ENCODE measurements at places on chromosomes 11 and 22. TPM values are rescaled to one million over a fixed set of nuclear protein-coding genes. Genes with fewer than 3 reads are reported as not detected.

ADM2 gene
- polyA plus RNA-seq, result 0.49 TPM

- H3K27me3 ChIP-seq, result no peaks in the 10 kb centered on the region
- DNase-seq, result no peak
Observed at GRCh38 chr11:110513846-110514437, 84.2 kb downstream of the FDX1 start.

GRCh38 chr11:119483881-119484371 is 61.0 kb upstream of the THY1 start:
- H3K4me1 ChIP-seq, result no peaks in the 10 kb centered on the region
- no peaks in the 10 kb centered on the region for H3K27me3 ChIP-seq
- H3K27ac ChIP-seq, result no peak overlapping the region

RAB6A gene
- 39.1 TPM for polyA plus RNA-seq

DNA sequence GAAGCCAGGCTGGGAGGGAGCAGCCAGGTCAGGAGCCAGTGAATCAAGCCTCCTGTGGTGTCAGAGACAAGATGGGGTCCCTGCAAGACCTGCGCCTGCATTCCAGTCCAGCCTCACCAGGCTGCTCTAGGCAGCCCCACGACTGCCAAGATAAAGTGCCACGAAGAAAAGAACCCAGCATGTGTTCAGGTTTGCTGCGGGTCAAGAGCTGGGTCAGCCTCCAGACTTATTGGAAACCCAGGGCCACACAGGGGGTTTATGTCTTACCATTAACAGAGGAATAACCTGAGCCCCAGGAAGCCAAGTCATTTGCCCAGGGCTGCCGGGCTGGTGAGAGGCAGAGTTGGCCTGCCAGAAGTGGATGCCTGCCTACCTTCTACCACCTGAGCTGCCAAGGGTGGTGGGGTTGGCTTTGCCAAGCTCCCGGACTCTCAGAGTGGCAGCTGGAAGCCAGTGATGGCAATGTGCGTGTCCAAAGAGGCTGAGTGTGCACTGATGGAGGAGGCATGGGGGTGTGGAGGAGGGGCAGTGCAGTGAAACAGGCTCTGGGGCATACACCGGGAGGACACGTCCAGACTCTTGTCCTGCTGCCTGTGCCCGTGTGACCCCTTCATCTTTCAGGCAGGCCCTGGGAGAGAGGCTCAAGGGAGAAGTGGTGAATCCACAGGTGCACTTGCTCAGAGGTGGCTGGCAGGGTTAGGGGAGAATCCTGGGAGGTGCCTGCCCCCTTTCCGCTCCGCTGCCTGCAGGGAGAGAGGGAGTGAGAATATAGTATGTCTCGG is 1.7 kb downstream of the RASD2 start:
- no peak overlapping the region for H3K27ac ChIP-seq
- H3K36me3 ChIP-seq, result no peaks in the 10 kb centered on the region
- H3K4me3 ChIP-seq, result no peak overlapping the region
- DNase-seq, result no peak
- peaks cover 11% of the 10 kb centered on the region for H3K4me1 ChIP-seq
